ENCODE measurements at places on chromosomes 16 and 17.

GRCh38 chr17:66330646-66331037, 28.2 kb downstream of the PRKCA start:
- DNase-seq = no peak

- DNase-seq = no peak
These were observed 7.4 kb downstream of the PRKCA start for GRCh38 chr17:66309793-66310192.

- no peak for DNase-seq
These were observed 194.9 kb upstream of the CDH11 start for GRCh38 chr16:65316808-65317207.

DNA sequence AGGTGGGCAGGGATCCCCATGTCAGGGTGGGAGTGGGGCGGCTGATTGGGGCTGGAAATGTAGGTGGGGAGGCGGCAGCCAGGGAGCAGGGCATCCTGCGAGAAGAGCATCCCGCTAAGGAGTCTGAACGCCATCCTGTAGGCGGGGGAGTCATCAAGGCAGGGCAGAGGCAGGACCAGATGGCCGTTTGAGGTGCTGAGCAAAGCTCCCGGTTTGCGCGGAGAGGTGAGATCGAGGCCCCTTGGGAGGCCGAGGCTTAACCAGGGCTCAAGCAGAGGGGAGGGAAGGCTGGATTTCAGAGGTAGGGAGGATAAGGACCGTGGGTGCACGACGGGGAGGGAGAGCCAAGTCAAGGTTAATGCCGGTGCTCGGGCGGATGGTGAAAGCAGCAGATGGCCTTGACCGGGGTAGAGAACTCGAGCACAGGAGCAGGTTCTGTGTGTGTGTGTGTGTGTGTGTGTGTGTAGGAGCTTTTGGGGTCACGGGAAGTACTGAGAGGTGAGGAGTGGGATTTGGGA, 472 bp upstream of the NME2 start:
- DNase-seq = no peak

- no peak for DNase-seq
These were observed 34.8 kb upstream of the CIBAR2 start for GRCh38 chr16:85146922-85147651.

DNA sequence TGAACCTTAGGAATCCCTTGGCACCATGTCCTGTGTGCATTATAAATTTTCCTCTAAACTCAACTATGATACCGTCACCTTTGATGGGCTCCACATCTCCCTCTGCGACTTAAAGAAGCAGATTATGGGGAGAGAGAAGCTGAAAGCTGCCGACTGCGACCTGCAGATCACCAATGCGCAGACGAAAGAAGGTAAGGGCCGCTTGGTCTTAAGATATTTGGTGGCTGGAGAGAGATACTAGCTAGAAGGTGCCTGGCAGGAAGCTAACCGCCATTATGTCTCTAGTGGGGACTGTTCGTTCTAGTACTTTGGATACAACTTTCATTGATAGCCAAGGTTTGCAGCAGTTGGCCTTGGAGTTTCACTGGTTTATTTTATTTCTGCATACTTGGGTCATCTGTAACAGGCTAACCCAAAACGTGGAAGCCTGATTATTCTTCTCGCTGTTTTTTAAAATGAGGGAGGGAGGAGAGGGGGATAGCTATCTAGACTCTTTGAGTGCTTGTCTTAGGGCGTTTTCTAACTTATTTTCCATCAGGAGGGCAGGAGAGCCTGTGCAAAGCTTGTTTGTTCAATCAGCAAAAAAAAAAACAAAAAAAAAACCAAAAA, 1.3 kb downstream of the RBBP6 start:
- no peak for DNase-seq

GRCh38 chr17:9406046-9406606, 169.5 kb downstream of the STX8 start:
- DNase-seq = no peak

DNA sequence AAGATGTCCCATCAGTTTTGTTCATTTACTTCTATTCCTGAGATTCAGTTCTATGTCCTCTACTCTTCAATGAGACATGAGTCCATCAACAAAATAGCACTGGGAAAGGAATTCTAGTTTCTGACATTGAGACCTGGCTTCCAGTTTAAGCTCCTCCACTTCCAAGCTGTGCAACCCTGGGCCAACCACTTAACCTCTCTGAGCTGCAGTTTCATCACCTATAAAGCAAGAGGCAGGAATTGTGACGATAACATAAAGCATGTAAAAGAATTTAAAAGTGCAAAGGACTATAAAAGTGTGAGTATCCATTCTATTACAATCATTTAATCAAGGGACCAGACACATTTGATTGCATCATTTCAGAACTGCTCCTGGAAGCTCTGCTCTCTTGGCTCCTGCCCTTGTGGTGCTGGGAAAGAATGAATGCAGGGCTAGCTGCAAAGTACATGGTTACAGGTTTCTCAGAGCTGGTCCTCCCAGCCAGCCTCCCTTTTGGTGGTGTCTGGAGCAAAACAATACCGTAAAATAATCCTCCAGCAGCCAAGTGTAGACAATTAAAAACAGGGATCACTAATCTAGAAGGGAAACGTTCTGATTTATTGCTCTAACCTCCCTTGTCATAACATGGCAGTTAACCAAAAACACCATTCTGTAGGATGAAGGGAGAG, 113.9 kb downstream of the VPS53 start:
- no peak for DNase-seq

GRCh38 chr17:50765454-50766221, 1.7 kb downstream of the ANKRD40CL start:
- no peak for DNase-seq

- DNase-seq = no peak
These were observed 12.0 kb downstream of the CORO7 start for GRCh38 chr16:4404247-4404966.

DNA sequence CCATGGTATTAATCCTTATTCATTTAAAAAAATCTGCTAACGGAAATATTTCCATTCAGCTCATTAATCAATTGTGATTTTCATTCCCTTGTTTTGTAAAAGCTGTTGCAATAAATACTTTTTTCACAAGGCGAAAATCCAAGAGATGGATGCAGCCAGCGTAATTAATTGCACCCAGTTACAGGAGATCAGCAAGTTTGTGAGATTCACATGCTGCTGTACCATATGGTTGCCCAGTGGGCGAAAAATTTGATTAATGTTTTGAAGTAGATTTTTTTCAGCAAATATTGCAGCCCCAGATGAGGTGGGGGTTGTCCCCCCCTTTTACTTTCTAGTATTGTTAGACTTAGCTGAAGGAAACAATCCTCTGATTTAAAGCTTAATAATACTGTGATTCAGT, 186.6 kb downstream of the WWOX start:
- no peak for DNase-seq

GRCh38 chr16:19689342-19689741, 28.7 kb downstream of the KNOP1 start:
- no peak for DNase-seq

DNA sequence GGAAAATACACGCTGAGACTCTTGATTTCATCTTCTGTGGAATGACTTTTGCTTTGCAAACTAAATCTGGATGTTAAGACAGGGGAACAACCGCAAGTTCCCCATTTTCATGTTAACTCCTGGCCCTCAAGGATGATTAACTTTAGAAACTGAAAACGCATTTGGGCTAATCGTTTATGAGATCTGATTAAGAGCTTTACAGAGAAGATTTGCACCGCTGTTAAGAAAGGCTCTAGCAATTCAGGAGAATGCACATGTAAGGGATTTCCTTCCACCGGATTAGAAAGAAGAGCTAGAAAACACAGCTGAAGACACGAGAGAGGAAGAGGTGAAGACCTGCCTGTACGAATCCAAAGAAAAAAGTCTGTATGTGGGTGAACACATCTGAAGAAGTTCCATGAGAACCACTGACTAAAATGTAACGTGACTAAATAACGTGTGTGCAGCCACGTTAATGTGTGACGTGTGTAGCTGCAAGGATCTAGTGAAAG, 106.4 kb downstream of the YPEL2 start:
- DNase-seq = no peak

DNA sequence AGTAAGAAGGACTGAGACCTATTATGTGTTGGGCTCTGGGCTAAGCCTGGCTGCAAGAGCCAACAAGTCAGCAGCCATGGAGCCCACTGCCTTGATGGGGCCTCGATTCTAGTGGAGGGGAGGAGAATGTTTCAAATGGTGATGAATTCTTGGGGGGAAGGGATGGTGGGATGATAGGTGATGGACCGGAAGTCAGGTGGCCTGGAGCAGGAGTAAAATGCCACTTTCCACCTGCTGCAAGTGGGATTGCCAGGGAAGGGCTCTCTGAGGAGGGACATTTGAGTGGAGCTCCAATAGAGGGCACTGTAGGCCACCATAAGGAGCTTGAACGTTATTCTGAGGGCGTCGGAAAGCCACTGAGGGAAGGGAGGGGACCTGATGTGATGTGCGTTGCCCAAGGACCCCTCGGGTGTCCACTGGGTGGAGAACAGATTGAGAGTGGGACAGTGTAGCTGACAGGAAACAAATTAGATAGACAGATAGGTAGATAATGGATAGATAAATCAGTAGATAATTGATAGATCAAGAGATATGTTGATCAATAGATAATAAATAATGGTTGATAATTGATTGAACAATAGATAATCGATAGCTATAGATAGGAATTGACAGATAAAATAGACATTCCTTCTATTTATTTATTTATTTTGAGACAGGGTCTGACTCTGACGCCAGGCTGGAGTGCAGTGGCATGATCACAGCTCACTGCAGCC, 18.2 kb upstream of the NXPH3 start:
- DNase-seq = no peak

DNA sequence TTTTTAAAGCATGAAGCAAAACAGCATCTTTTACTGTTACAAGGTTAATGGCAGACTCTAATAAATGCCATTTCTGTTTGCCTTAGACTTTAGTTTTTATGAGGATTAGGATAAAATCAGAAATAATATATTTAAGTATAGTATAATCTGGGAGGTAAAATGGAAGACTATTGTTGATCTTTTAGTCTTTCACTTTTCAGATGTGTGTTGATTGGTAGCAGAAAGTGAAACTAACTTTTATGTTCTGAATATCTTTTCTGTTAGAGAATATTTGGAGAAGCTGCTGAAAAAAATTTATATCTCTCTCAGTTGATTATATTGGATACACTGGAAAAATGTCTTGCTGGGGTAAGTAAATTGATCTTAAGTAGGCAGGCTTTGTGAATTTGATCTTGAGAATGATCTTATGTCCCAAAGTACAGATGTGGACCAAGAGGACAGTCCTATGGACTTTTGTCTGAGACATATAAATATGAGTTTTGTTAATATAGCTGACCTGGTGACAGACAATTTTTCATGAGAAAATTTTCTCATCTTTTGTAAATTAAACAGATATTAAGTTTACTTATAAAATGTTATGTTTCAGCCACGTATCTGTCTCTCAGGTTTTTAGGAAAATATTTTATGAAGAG, 64.1 kb downstream of the NF1 start:
- no peak for DNase-seq

- no peak for DNase-seq
These were observed 147.3 kb downstream of the PCTP start for GRCh38 chr17:55898195-55898594.

GRCh38 chr16:23148513-23149266, 562 bp downstream of the USP31 start:
- peak; percentile 50 for DNase-seq

- DNase-seq = no peak
These were observed 129.3 kb downstream of the PHKB start for GRCh38 chr16:47590472-47590871.

DNA sequence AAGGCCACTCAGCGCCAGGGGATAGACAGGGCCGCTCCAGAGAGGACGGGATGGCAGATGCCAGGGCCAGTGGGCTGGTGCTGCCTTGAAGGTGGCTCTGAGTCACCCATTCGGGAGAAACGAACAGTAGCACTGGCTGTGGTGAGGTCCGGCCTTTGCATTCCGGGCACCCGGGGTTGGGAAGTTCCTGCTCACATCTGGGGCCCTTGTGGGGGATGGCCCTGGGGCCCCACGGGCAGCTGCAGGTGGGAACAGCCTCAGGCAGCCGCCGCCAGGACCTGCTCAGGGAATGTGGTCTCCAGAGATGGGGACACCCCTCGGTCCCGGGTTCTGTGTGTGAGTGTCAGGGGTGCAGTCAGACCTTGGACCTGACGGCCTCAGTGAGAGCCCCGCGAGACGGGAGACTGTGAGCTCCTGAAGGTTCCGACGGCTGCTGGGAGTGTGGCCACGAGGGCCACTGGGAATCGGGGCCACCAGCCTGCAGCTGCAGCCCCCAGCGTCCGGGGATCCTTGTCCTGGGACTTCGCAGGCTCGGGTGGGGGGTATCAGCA, 1.4 kb downstream of the CBFA2T3 start:
- DNase-seq = no peak

- no peak for DNase-seq
These were observed 3.6 kb upstream of the CYTH1 start for GRCh38 chr17:78785663-78786057.

DNA sequence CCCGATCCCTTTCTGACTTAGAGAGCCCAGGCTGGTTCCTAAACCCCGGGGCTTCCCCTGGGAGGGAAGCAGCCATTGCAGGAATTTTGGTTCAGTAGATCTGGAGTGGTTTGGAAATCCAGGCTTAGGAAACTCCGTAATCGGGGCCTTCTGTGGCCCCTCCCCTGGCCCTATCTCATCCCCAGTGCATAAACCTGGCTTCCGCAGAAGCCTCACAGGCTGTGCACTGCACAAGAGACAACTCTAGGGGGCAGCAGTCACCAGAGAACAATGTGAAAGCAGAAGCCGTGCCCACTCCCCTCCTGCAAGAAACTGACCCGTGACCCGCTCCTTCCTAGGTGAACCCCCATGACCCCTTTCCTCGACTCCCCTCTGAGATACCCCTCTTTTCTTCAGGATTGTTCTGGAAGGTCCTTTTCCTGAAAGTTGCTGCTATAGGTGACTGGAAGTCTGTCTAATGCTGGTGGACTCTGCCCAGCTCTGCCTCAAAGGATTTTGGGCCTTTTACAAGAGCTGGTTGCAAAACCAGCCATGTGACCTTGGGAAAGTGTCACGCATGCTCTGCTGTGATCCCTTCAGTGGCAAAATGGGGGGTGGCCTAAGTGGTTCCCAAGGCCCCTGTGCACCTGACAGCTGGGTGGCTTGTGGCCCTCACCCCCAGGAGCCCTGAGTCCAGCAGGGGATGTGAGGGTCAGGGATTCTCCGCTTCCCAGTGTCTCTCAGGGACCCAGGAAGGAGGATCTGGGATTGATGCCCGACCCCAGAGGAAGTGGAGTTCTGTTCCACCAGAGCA, 14.4 kb downstream of the GUCY2D start:
- peak; percentile 28 for DNase-seq

Measured in stimulated activated CD4-positive, alpha-beta T cell treated with anti-CD3 and anti-CD28 coated beads, Interleukin-4, amount 100 ng/mL, for 4 hours (primary cell).